ENCODE measurements at places on chromosomes 6 and 20.

GRCh38 chr6:157644043-157644810, 178.8 kb upstream of the SNX9 start:
- no peak for DNase-seq
- H3K4me3 ChIP-seq: no peak overlapping the region
- H3K36me3 ChIP-seq: no peaks in the 10 kb centered on the region
- peaks cover 5% of the 10 kb centered on the region for H3K4me1 ChIP-seq
- H3K27me3 ChIP-seq: no peaks in the 10 kb centered on the region
- no peak overlapping the region for H3K27ac ChIP-seq

DNA sequence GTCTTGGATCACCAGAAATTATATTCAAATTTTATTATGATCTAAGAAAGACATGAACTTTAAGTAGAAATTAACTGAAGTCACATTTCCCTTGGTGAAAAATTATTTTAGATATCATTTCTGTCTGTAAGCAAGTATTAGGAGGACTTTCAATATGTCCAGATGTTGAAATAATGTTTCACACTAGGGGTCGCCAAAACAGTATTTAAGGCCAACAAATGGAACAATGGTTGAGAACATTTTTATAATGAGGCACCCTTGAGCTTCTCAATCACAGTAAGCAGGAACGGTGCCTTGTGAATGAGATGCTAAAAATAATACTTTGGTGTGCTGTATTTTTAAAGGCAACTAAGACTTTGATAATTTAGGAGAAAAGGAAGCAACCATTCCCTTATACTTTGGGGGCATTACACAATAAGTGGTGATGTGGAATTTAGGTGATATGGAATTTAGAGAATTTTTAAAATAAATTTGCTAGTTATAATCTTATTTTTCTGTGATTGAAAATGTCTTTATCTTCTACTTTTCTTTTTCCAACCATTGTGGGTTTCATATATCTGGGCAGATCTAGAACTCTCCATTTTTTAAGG, 9.6 kb upstream of the SF3B5 start:
- DNase-seq: peak; percentile 77
- H3K4me3 ChIP-seq: no peak overlapping the region
- H3K4me1 ChIP-seq: no peaks in the 10 kb centered on the region
- no peak overlapping the region for H3K27ac ChIP-seq

GRCh38 chr20:32648761-32649650, 24.7 kb downstream of the C20orf203 start:
- no peaks in the 10 kb centered on the region for H3K27me3 ChIP-seq
- DNase-seq: peak; percentile 36
- H3K4me1 ChIP-seq: peaks cover 32% of the 10 kb centered on the region
- no peak overlapping the region for H3K4me3 ChIP-seq
- no peaks in the 10 kb centered on the region for H3K36me3 ChIP-seq

DNA sequence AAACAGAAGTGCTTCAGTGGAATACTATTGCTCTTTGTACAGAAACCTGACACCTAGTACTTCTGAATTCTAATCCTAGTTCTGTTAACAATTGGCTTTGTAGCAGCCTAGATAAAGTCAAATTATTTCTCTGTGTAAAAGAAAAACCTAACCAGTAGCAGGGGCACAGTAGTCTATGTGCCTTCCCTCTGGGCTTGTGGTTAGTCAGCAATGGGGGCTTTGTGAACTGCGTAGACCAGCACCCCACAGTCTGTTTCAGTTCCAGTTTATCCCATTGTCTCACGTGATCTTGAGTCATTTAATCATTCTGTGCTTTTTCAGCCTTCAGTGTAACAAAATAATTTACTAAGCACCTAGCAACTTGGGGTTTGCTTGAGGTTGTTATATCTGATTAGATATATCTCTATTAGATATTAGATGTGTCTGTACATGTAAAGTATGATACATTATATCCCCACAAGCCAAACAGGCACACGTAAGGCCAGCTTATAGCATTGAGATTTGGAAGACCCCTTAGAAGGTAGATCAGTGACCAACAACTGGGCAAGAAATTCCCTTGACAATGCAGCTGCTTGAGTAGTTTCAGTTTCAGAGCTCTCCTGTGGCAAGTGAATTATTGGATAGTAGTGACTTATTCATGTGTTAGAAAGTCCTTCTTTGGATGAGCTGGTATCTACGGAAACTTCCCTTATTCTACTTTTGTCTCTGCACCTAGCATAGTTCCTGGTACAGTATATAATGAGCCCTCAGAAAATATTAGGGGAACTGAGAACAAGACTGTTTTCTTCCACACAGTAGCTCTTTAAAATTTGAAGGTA, 27.9 kb upstream of the CCR6 start:
- no peaks in the 10 kb centered on the region for H3K36me3 ChIP-seq
- H3K27me3 ChIP-seq: no peaks in the 10 kb centered on the region
- H3K27ac ChIP-seq: peak overlapping the region; percentile 49
- H3K4me3 ChIP-seq: no peak overlapping the region

GRCh38 chr6:37221585-37222124, 35.9 kb upstream of the TBC1D22B start:
- H3K27ac ChIP-seq: peak overlapping the region; percentile 7
- peak overlapping the region; percentile 67 for H3K4me3 ChIP-seq
- peak; percentile 27 for DNase-seq

- peaks cover 46% of the 10 kb centered on the region for H3K4me1 ChIP-seq
- H3K27ac ChIP-seq: peak overlapping the region; percentile 69
- peak overlapping the region; percentile 66 for H3K4me3 ChIP-seq
- H3K27me3 ChIP-seq: no peaks in the 10 kb centered on the region
These were observed 68.2 kb upstream of the SUPT3H start for GRCh38 chr6:45445749-45446549.

DNA sequence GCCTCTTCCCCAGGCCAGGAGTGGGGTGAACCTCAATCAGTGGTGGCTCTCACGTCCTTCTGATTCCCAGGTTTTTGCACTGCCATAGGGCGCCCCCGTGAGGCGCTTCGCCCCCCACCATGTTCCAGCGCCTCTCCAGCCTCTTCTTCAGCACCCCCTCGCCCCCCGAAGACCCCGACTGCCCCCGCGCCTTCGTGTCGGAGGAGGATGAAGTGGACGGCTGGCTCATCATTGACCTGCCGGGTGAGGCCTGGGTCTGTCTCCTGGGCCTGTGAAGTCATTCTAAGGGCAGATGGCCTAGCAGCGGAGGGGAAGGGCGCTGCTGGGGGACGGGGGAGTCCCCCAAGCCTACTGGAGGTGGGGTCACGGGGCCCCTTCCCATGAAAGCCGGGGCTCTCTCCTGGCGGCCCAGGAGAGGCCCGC, 4.5 kb downstream of the TP53INP2 start:
- peaks cover 32% of the 10 kb centered on the region for H3K4me1 ChIP-seq
- peak overlapping the region; percentile 64 for H3K4me3 ChIP-seq
- peaks cover 6% of the 10 kb centered on the region for H3K27me3 ChIP-seq
- peak; percentile 32 for DNase-seq
- H3K27ac ChIP-seq: no peak overlapping the region

- no peak overlapping the region for H3K4me3 ChIP-seq
- no peaks in the 10 kb centered on the region for H3K4me1 ChIP-seq
- H3K27ac ChIP-seq: no peak overlapping the region
These were observed 120.2 kb downstream of the AKAP7 start for GRCh38 chr6:131255434-131255833.

DNA sequence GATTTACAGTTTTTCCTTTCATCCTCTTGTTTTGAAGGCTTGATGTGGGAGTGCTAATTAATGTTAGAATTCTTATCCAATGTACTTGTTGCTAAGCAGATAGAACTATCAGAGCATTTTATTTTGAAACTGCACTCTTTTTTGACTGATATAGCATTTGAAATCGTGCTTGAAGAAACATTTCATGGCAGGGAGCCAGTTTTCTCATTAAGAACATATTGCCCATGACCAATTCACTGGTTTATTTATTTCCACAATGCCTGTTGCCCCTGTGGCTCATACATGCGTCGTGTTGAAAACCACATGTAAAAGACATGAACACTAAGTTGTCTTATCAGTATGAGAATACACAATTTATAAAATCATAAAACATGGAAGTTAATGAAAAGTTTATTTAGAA, 479.7 kb upstream of the FLRT3 start:
- H3K27me3 ChIP-seq: no peaks in the 10 kb centered on the region
- H3K27ac ChIP-seq: no peak overlapping the region
- DNase-seq: no peak
- H3K4me1 ChIP-seq: no peaks in the 10 kb centered on the region

DNA sequence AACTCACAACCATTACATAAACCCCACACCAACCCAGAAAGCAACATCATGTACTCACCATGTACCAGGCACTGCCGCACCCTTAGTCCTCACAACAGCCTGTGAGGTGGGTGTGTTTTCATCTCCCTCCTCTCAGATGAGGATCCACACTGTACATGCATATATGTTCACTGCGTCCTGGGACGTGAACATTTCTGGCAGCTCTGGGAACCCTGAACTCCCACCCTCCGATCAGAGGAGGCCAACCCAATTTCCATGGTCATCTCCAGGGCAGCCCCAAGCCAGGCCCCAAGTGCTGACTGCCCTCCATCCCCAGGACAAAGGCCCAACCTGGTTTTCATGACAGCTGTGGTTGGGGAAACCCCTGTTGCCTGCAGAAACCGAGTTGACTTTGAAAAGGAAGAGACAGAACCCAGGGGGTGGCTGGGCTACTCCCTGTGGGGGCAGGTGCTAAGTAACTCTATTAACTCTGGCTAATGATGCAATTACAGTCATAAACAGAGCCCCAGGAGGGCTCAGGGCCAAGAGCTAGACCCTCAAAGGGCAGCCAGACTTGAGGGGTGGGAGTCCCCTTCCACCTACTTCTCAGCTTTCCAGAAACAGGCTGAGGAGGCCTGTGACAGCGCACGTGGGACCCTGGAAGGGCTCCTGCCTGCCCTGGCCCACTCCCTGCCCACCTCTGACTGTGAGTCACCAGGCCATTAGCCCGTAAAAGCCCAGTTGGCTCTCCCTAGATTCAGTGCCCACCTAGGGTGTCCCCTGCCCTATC, 2.6 kb downstream of the TFEB start:
- peak overlapping the region; percentile 74 for H3K27ac ChIP-seq
- H3K27me3 ChIP-seq: no peaks in the 10 kb centered on the region
- peak overlapping the region; percentile 88 for H3K4me3 ChIP-seq
- peaks cover 59% of the 10 kb centered on the region for H3K4me1 ChIP-seq
- peaks cover 30% of the 10 kb centered on the region for H3K36me3 ChIP-seq

DNA sequence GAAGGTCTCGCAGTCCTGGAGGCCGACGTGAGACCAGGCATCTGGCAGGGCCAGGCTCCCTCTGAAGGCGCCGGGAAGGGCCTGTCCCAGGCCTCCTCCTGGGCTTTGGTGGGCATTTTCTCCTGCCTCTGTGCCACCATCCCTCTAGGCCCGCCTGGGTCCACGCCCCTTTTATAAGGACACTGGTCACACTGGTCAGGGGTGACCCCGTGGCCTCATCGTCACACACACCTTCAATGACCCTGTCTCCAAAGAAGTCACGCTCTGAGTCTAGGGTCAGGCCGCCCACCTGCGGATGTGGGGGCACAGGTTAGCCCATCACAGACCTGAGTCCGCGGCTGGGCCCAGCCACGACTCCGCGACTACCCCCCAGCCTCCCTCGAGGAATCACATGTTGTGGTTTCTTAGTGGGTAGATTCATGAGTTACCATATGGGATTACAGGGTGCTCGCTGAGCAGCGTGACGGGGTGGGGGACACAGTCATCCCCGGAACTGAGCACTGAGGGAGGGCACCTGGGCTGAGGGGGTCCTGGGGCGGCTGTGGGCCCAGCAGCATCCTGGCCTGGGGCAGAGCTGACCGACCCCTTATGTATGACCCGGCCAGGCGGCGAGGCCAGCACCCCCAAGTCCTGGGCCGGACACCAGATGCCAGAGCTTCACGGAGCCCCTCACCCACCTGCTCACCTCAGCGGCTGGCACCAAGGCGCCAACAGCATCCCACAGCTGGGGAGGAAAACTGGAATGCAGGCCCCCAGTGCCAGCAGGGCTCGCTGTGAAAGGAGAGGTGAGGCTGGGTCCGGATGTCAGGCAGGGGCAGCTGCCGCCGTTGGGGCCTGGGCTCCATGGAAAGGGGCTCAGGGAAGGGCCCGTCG, 115.9 kb downstream of the DLL1 start:
- DNase-seq: no peak
- no peaks in the 10 kb centered on the region for H3K36me3 ChIP-seq
- H3K27me3 ChIP-seq: no peaks in the 10 kb centered on the region
- no peak overlapping the region for H3K4me3 ChIP-seq

DNA sequence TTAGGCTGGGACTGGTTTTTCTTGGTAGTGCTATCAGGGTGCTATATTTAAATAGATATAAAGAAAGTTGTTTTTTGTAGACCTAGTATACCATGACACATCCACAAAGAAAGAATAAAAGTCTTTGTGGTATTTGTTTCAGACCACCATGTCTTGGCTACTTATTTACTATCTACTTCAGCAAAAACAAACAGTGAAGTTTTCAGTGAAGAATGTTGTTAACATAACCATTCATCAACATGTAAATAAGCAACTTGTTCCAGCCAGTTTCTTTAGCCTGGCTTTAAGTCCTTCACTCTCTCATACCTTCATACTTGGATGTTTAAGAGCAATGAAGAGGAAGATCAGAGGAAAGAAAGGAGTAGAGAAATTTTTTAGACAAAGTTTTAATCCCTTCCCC, 624.1 kb downstream of the CD109 start:
- H3K4me1 ChIP-seq: no peaks in the 10 kb centered on the region
- no peak overlapping the region for H3K27ac ChIP-seq
- no peaks in the 10 kb centered on the region for H3K27me3 ChIP-seq
- no peak for DNase-seq
- H3K36me3 ChIP-seq: no peaks in the 10 kb centered on the region

DNA sequence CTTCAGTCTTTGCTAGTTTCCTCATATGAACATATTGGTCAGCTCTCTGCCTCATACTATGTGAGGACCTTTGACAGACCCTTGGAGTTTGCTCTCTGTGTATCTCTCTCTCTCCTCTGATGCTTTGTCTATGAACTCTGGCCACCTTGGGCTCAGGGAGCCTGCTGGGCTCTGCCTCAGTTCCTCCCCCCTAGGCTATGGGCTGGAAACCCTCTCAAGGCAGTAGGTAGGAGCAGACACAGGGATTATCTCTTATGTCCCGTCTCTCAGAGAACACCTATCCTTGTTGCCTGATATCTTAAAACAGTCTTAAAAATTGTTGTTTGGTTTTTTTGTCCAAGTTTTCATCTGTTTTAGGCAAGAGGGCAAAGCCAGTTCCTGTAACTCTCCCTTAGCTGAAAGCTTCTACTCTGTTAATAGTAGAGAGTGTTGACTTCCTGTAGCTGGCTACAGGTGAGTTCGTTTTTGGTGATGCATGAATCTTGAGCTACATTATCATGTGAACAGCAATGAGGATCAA, 68.3 kb downstream of the BCAS1 start:
- H3K36me3 ChIP-seq: no peaks in the 10 kb centered on the region
- no peaks in the 10 kb centered on the region for H3K4me1 ChIP-seq
- no peak overlapping the region for H3K27ac ChIP-seq
- DNase-seq: no peak
- H3K27me3 ChIP-seq: no peaks in the 10 kb centered on the region
- H3K4me3 ChIP-seq: no peak overlapping the region

DNA sequence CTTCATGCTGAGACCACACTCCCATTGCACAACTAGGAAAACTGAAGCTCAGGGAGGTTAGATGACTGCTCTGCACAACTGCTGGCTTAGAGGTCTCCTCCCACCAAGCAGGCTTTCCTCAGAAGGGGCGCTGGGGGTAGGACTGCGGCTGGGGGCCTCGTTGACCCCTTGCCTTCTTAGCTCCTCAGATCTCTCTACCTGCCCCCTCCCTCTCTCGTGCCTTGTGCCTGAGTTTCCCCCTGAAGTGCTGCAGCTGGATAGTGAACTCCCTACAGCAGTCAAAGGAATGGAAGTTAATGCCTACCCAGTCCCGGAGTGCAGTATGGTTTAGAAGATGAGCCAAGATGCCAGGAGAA, 149.8 kb downstream of the GRM4 start:
- no peak overlapping the region for H3K4me3 ChIP-seq
- no peak for DNase-seq
- H3K36me3 ChIP-seq: no peaks in the 10 kb centered on the region
- H3K4me1 ChIP-seq: no peaks in the 10 kb centered on the region
- no peak overlapping the region for H3K27ac ChIP-seq

Data from CD14-positive monocyte (primary cell).